ENCODE measurements at places on chromosomes 13 and 19. TPM values are rescaled to one million over a fixed set of nuclear protein-coding genes. Genes with fewer than 3 reads are reported as not detected.

LGALS14 gene
- total RNA-seq = not detected

PLIN5 gene
- not detected for total RNA-seq

MAST1 gene
- 0.88 TPM for total RNA-seq

SSC5D gene
- total RNA-seq = 19.6 TPM

PRR36 gene
- total RNA-seq = not detected

TTC9B gene
- not detected for total RNA-seq

ZNF865 gene
- 3.7 TPM for total RNA-seq

THAP8 gene
- total RNA-seq = 5.3 TPM

SYNE4 gene
- total RNA-seq = 1.2 TPM

F7 gene
- total RNA-seq = not detected

MLLT1 gene
- 44.3 TPM for total RNA-seq

MATK gene
- 0.40 TPM for total RNA-seq

PPM1N gene
- 1.2 TPM for total RNA-seq

ZNF177 gene
- total RNA-seq = 2.6 TPM

KLK1 gene
- total RNA-seq = not detected

CCDC194 gene
- not detected for total RNA-seq

ZNF583 gene
- total RNA-seq = 2.8 TPM

ZNF208 gene
- not detected for total RNA-seq

PABPC3 gene
- 0.56 TPM for total RNA-seq

DDA1 gene
- total RNA-seq = 18.8 TPM

FAM83E gene
- total RNA-seq = 0.26 TPM

LHB gene
- total RNA-seq = 1.2 TPM

BRME1 gene
- not detected for total RNA-seq

PDX1 gene
- not detected for total RNA-seq

ZNF563 gene
- 2.6 TPM for total RNA-seq
